ENCODE measurements at places on chromosomes 7 and 10.

DNA sequence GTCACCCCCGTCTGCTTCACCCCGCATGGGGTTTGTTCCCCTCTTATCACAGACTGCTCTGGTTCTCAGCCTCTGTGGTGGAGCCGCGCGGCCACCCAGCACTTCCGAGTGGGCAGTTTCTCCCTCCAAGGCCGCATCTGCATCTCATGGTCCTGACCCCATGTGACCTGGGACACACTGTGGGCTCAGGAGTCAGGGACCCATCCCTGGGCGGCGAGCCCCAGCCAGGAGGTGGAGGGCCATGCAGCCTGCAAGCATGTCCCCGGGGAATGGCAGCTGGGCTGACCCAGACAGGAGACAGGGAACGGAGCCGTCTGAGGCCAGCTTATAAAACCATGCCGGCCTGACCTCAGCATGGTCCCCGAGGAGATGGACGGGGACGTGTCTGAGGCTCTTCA, 25.2 kb upstream of the TTYH3 start:
- DNase-seq = no peak

- DNase-seq = no peak
Measured at GRCh38 chr7:77827999-77828398, 29.4 kb downstream of the PHTF2 start.

DNA sequence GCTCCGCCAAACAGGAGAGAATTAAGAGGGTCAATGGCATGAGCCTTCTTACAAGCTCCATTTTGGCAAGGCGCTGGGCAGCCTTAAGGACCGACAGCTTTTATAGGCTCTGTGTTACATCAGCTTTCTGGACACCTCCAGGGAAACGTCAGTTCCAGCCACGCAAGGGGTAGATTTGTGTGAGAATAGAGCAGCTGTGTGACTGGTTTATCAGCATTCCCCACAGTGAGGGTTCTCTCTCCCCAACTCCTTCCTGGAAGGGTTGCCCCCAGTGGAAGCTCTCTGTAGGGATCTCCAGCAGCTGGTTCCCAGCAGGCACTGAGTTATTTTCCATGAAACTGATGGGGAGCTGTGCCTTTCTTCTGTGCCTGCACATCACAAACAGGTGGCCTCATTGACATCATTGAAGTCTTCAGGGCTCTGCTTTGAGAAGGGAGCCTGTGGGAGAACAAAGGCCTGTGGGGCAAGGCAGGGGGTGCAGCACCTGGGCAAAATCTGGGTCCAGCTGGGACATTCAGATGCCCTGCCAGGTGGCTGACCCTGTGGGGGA, at the start of gene CUZD1:
Gene CUZD1, minus strand, starts transcription at position 75 of the 550 bp plus-strand sequence. Its CDS starts 14 bp downstream, at position 61.
- no peak for DNase-seq

- DNase-seq = no peak
Measured at GRCh38 chr10:4649886-4650508, 176.0 kb upstream of the AKR1E2 start.

DNA sequence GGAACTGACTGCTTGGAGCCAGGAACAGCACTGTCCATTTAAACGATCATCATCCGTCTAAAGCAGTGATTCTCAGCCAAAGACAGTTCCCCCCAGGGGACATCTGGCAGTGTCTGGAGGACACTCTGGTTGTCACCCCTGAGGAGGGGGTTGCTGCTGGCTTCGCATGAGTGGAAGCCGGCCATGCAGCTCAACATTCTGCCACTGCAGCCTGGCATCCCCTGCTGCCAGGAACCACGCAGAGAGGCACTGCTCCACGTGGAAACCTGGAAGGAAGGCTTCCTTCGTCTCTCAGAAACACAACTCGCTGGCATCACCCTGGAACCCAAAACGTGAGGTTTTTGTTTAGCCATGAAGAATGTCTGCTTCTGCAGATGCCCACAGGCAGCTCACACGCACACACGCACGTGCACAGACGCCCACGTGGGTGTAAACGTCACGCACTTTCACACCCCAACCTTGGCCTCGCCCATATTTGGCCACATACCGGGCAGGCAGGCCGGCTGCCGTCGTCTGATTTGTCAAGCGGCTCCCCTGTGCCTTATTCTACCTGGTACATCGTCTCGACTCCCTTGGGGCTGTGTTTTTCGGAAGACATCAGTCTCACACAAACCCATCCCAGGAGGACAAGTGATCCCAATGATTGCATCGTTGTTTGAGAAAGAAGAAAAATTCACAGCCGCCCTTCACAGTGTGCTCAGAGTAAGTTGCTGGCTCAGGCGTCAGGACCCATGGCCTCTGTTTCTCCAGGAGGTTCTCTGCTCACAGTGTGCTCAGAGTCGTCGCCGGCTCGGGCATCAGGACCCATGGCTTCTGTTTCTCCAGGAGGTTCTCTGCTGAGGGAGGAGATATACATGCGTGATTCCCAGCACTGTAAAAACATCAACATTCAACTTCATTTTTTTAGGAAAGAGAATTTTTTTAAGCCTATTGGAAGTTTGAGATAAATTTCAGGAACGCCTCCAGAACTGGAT, 127.2 kb upstream of the PPP2R2D start:
- DNase-seq = no peak

- DNase-seq = peak; percentile 84
Measured at GRCh38 chr10:8053446-8054243, 843 bp upstream of the GATA3 start.

- peak; percentile 100 for DNase-seq
Measured at GRCh38 chr7:20219446-20220292, 2.5 kb upstream of the MACC1 start.

- peak; percentile 77 for DNase-seq
Measured at GRCh38 chr7:47485640-47486435, 96.1 kb downstream of the TNS3 start.

GRCh38 chr10:92573091-92573797, 649 bp downstream of the IDE start:
- peak; percentile 57 for DNase-seq

DNA sequence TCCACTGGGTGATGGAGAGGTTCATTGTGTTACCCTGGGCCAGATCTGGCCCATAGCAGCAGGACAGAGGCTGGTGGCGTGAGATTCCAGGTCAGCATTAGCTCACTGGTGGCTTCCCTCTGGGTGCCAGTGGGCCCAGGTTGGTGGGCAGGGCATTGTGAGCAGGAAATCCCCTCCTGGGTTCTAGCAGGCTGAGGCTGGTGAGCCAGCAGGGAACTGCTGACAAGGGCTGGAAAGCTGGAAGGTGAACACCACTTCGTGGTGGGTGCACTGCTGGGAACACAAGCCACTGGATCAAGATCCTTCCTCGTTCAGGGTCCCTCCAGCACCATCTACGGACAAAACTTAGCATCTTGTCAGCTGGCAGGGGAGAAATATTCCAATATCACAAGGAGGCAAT, 259.2 kb upstream of the FZD1 start:
- DNase-seq = no peak

- DNase-seq = no peak
Measured at GRCh38 chr10:1911771-1912170, 174.4 kb upstream of the ADARB2 start.

DNA sequence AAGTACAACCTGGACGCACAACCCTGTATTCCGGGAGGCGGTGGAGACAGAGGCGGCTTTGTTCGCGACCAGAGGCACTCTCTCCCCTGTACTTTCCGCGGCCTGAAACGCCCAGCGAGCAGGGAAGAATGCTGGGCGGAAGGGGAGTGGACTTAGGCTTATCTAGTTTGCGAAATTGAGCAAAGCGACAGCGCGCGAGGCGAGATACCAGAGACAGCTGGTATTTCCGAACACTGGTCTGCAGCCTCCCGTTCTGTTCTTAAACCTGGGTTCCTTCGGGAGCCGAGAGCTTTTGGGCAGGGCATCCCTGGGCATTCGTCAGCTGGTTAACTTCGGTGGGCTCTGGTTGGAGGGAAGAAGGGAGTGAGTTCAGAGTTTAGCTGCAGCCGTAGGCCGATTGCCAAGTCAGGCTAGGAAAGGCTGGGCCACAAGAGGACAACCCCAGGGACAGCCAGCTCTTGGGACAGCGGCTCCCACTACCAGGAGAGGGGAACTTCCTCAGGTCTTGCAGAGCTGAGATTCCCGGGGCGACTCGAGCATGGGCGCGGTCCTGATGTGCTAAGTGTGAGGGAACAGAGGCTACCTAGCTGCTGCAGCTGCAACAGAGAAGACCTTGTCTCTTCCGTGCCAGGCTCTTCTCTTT, 3.9 kb downstream of the HMX3 start:
- DNase-seq = peak; percentile 94

DNA sequence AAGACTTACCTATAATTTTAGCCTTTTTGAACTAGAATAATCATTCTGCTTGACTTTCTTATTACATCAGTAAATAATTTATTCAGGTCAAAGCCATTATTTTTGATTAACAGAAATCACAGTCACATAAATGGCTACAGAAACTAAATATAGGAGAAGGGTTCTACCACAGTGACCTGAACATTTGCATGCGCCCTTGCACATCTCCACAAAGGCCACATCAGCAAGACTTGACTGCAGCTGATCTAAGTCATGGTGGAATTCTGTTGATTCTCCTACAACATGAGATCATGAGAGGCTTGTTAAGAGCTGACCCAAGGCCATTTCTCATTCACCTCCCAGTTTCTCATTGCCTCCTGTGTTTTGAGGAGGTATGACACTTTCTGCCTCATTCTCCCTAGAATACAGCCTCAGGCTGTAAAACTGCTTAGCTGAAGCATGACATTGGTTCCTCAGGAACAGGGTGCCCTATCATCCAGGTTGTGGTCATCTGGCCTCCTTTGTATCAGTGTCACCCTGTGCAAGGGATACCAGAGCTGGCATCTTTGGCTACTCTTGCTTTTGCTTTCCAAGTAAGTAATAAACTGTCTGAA, 6.7 kb upstream of the IMMP2L start:
- DNase-seq = no peak

DNA sequence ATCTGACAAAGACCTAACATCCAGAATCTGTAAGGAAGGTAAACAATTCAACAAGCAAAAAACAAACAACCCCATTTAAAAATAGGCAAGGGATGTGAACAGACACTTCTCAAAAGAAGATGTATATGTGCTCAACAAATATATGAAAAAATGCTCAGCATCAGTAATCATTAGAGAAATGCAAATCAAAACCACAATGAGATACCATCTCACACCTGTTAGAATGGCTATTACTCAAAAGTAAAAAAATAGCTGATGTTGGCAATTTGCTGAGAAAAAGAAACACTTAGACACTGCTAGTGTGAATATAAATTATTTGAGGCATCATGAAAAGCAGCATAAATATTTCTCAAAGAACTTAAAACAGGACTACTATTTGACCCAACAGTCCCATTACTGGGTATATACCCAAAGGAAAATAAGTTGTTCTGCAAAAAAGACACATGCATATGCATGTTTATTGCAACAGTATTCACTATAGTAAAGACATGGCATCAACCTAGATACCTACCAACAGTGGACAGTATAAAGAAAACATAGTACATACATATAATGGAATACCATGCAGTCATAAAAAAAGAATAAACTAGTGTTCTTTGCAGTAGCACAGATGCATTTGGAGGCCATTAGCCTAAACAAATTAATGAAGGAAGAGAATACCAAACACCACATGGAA, 980.1 kb downstream of the KCNMA1 start:
- no peak for DNase-seq

- no peak for DNase-seq
Measured at GRCh38 chr7:94700926-94701554, 45.1 kb upstream of the SGCE start.

DNA sequence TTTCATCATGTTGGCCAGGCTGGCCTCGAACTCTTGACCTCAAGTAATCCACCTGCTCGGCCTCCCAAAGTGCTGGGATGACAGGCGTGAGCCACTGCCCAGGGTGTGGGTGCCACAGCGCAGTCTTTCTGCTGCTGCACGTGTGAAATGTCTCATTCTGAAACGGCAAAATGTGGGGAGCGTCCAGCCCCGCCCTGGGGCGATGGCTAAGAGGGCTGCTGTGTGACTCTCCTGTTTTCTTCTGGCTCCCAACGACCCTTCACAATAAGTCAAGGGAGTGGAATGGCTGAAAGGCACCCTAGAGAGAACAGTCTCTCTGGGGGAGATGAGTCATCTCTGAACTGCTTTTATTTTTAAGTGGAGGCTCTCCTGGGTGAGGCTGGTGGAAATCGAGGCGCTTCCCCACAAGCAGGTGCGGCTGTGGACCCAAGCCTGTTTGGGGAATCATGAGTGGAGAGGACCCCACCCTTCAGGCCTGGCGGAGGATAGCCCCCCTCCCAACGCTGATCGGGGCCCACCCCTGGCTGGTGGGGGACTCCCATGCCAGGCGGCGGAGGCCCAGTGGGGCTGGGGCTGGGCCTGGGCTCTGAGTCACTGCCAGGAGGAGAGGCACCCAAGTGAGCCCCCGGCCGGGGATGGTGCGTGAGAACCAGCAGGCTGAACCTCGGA, 18.0 kb downstream of the ADAP1 start:
- peak; percentile 94 for DNase-seq

GRCh38 chr10:29186221-29186620, 102.6 kb upstream of the LYZL1 start:
- no peak for DNase-seq

- DNase-seq = peak; percentile 92
Measured at GRCh38 chr7:36280840-36281812, 108.5 kb upstream of the ANLN start.

DNA sequence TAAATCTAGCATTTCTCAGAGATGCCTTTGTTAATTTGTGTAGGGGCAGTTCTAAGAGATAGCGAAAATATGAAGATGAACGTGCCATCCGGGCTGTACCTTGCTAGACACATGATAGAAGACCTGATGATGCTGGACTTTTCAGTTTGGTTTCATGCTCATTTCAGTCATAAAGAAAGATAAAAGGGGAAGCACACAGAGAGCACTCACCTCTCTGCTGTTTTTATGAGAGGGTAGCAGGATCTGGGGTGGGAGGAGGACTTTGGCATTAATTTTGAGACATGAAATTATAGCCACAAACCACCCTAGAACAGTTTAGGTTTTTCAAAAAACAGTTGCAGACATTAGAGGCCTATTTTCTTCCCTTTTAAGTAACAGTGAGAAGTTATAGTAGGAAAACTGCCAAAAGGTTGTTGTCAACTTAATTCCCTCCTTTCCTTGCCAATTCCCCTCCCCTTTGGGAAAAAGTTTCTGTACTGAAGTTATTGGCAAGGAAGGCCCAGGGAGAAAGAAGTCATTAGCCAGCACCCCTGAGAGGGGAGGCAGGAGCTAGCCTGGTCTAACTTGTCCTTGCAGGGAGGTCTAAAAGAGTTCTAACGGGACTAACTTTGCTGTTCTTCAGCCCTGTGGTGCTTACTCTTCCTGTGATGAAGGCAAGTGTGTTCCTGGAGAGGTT, 2.6 kb downstream of the ST7 start:
- no peak for DNase-seq

DNA sequence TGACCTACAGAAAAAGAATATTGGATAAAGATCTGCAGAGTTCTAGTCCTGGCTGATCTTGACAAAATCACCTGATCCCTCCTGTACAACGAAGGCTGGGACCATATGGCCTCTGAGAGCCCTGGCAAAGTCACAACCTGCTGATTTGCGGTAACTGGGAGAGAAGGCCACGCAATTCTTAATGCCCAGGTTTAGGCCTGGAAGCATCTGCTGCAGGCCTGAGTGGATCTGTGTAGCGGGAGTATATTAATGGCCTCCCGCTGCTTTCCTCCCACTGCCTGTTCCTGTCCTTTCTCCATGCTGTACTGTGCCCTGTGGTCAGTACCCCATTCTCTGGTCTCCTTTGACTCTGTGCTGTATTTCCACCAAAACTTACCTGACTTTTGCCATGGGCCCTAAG, 24.2 kb downstream of the AKR1B1 start:
- no peak for DNase-seq

GRCh38 chr10:30554440-30554825, 75.1 kb downstream of the LYZL2 start:
- DNase-seq = no peak
